ENCODE measurements at places on chromosomes 16 and 17.

DNA sequence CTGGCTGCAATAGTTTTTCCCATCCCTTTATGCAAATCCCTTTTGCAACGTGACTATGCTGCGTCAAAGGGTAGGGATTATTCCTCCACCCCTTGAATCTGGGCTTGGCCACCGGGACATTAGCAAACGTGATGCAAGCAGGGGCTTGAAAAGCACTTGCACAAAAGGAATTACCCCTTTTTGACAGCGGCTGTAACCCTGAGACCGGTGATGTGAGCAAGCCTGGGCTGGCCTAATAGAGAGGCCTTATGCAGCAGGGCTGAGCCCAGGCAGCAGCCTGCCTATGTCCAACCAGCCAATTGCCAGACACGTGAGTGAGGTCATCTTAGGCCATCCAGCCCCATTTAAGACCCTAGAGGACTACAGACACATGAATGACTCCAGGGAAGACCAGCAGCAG is 30.4 kb upstream of the PAFAH1B1 start:
- DNase-seq: no peak

- DNase-seq: no peak
Observed at GRCh38 chr16:20517149-20517548, 59.0 kb downstream of the ACSM2B start.

DNA sequence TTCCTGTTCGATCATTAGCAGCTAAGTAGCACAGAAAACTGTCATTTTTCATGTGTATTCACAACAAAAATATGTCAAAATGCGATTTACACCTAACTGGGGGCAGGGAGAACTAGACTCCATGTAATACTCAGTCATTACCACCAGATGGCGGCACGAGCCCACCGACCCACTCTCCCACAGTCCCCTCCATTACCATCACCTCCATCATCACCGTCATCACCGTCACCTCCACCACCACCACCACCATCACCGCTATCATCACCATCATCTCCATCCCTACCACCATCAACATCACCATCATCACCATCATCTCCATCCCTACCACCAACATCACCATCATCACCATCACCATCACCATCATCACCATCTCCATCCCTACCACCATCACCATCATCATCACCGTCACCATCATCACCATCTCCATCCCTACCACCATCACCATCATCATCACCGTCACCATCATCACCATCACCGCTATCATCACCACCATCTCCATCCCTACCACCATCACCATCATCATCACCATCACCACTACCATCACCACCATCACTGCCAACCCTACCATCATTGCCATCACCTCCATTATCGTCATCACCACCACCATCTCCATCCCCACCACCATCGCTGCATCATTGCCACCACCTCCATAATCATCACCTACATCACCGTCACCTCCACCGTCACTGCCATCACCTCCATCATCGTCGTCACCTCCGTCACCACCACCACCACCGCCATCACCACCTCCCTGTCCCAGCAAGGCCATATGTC is 14.4 kb downstream of the NDUFAF8 start:
- peak; percentile 43 for DNase-seq

DNA sequence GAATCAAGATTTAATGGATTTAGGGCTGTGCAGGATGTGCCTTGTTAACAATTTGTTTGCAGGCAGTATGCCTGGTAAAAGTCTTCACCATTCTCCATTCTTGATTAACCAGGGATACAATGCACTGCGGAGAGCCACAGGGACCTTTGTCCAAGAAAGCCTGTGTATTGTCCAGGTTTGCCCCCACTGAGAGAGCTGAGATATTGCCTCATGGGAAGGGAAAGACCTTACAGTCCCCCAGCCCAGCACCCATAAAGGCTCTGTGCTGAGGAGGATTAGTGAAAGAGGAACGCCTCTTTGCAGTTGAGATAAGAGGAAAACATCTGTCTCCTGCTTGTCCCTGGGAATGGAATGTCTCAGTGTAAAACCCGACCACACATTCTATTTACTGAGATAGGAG is 2169.6 kb downstream of the TP53TG3F start:
- DNase-seq: no peak

DNA sequence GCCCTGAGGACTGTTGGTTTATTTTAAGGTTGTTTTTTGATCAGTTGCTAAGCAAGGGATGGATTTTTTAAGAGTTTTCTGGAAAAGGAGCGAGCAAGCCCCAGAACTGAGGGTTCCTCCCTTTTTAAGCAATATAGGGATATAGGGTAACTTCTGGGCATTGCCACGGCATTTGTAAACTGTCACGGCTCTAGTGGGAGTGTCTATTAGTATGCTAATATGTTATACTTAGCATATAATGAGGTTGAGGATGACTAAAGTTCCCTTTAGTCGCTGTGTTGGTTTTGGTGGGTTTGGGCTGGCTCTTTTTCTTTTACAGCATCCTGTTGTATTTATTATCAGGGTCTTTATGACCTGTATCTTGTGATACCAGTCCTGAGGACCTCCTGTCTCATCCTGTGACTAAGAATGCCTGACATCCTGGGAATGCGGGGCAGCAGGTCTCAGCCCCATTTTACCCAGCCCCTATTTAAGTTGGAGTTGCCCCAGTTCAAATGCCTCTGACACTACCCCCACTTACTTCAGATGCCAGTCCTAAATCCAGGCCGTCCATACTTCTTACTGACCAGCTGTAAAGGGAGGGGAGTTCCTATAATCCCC is 59.4 kb downstream of the MFSD11 start:
- no peak for DNase-seq

- DNase-seq: no peak
Observed at GRCh38 chr17:45222014-45222288, 266 bp downstream of the FMNL1 start.

DNA sequence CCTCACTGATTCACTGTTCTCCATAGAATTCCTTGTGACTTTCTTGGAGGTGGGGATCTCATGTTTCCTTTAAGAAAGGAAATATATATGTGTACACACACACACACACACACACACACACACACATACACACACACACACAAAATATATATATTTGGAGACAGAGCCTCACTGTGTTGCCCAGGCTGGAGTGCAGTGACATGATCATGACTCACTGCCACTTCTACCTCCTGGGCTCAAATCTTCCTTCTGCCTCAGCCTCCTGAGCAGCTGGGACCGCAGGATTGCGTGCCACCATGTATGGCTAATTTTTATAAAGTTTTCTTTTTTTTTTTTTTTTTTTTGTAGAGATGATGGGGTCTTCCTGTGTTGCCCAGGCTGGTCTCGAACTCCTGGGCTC is 45.9 kb downstream of the CDH13 start:
- DNase-seq: no peak

DNA sequence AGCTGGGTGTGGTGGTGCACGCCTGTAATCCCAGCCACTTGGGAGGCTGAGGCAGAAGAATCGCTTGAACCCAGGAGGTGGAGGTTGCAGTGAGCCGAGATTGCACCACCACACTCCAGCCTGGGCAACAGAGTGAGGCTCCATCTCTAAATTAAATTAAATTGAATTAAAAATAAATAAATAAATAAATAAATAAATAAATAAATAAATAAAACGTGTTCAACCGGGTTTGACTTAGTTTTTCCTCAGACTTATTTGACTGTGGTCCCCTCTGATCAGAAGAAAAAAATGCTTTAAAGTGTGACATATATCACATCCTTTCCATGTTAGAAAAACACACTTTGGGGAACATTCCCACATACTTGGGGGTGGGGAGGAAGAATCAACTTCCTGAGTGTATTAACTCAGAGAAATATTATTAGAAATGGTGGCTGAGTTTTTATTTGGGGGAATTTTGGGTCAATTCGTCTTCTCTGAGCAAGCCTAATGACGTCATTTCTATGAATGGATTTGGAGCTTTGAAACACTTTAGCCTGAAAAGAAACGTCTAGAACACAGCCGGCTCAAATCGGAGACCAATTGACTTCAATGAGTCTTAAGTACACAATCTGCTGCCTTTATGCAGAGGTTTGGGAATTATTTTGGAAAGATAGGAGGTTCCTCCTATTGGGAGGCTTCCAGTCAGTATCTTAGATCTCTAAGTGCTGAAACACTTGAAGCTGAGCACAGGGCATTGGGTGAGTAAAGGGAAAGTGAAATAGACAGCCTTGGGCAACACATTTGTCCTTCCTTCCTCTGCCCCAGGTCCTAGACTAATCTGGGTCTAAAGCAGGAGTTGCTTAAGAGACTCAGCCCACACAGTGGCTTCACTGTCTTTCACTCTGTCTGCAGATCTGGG is 132.6 kb downstream of the PITPNC1 start:
- no peak for DNase-seq

- no peak for DNase-seq
Observed at GRCh38 chr16:51982715-51983680, 563.9 kb downstream of the TOX3 start.

DNA sequence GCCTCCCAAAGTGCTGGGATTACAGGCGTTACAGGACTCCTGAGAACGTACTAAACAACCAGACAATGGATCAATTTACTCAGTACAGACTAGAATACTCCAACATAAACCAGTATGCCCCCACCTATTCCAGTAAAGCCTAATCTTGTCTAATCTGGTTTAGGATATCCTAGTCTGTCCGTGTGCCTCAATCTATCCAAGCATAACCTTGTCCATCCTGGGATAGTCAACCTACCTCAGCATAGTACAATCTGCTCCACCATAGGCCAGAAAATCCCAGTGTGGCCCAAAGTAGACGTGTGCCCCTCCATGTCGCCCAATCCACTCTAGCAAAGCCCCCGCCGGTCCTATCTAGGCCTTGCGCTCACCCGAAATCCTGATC is 625 bp downstream of the DVL2 start:
- DNase-seq: no peak

GRCh38 chr17:2724784-2725164 is 13.2 kb upstream of the CLUH start:
- no peak for DNase-seq

GRCh38 chr17:49214676-49215360 is 4.3 kb downstream of the ABI3 start:
- DNase-seq: no peak

DNA sequence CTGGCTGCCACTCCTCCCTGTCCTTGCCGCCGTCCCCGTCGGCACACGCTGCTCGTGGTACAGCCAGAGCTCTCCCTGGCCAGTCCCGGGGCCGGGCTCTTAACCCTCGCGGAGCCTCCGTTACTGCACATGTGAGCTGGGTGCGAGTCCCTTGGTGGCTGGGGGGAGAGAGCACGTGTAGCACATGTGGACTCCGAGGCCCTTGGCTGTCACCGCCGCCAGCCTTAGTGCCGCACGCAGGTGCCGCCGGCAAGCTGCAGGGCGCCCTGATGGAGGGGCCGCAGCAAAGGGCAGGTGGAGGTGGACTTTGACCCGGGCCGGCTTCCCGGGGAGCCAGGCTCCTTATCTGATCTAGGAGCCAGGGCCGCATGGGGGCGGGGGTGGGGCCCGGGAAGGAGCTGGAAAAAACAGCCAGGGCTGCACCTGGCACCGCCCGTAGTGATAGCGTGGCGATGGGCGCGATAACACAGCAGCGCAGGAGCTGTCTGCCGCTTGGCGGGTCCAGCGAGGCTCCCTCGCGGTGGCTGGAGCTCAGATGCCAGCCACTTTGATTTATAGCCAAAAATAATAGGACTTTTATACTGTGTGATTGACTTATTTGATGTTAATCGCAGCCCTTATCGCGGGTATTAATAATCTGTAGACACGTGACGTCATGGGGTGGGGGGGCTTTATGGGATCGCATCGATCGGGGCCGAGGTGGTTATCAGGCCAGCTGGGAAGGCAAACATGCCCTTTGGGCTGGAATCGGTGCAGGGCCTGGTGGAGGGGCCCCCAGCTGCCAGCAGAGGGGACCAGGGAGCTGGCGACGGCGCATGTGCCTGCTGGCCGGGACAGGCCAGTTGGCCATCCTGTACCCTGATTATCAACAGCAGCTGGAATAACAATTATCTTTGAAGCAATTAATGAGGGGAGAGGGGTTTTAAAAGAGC is 35.1 kb downstream of the ZFPM1 start:
- no peak for DNase-seq

- no peak for DNase-seq
Observed at GRCh38 chr16:6125483-6126259, 1028.1 kb upstream of the EEF2KMT start.

GRCh38 chr17:81109957-81110356 is 55.4 kb upstream of the PVALEF start:
- no peak for DNase-seq

DNA sequence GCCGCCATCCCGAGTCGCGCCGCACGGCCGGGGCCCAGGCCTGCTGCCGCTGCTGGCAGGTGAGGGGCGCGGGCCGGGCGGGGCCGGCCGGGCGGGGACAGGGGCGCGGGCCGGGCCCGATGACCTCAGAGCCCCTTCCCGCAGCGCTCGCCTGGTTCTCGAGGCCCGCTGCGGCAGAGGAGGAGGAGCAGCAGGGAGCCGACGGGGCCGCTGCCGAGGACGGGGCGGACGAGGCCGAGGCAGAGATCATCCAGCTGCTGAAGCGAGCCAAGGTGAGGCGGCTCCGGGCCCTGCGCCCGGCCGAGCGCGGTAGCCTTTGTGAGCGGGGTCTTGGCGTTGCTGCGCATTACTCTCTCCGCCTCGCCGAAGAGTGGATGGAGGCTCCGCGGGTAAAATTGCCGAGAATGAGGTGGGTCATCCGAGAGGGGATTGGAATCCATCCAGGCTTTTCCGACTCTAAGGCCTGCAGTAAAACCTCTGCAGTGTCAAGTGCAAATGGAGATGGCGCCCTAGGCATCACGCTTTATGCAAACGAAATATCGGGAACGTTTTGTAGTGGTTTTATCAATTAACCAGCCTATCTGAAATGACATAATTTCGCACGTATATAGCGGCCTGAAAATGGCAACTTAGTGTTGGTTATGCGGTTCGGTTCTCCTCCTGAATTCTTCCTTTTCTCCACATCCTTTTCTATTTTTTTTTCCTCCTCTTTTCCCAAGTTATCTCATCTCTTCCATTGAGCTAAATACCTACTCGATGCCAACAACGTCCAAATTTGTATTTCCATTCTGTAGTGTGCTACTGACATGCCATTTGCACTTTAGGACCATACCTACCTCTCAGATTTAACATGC is 577 bp downstream of the TTC19 start:
- no peak for DNase-seq

DNA sequence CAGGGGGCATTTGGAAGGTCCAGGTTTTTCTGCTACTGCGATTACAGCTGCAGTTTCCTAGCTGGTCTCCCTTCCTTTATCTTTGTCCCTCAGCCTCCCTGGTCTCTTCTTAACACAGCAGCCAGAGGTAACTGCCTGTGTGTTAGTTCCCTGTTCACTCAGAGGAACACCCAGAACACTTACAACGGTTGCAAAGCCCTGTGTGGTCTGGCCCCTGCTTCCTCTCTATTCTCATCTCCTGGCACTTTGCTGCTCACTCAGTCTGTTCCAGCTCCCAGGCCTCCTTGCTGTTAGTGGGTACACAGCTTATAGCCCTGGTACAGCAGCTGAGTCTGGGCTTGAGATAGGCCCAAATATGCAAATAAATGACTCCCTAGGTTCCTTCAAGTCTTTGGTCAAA is 16.4 kb downstream of the NTN1 start:
- DNase-seq: no peak

GRCh38 chr16:2206420-2206779 is 1.1 kb downstream of the MLST8 start:
- no peak for DNase-seq

GRCh38 chr17:15184872-15185624 is 80.1 kb downstream of the PMP22 start:
- DNase-seq: no peak

All from activated CD8-positive, alpha-beta memory T cell treated with anti-CD3 and anti-CD28 coated beads for 1 hour (primary cell).